ENCODE measurements at places on chromosomes 13 and 19.

DNA sequence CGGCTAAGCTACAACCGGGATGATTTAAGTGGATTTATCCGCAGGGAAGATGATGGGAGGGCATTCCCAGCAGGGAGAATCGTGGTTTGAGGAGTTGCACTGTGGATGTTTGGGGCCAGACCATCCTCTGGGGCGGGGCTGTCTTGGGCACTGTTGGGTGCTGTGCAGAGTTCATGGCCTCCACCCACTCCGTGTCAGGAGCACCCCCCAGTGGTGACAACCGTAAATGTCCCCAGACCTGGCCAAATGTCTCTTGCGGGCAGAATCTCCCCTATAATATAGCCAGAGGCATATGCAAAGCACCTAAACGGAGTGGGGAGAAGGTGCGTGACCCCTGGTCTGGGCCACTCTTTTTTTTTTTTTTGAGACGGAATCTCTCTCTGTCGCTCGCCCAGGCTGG, 40.2 kb downstream of the SMIM24 start:
- peak; percentile 40 for DNase-seq

GRCh38 chr19:58394821-58395219, 636 bp upstream of the RNF225 start:
- DNase-seq, result no peak

- DNase-seq, result no peak
Measured at GRCh38 chr13:23609874-23610576, 39.8 kb downstream of the TNFRSF19 start.

DNA sequence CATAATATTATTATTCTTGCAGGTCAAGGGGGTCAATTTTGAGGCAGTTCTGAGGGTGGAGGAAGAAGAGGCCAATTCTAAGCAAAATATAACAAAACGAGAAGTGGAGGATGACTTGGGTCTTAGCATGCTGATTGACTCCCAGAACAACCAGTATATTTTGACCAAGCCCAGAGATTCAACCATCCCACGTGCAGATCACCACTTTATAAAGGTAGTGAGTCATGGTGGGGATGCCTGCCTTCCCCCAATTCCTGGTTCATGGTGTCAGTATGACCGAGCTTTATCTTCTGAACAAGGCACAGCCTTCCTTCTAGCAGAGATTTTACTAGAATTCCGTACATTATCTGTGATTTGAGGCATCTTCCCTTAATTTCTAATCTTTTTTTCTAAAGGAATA, 9.4 kb upstream of the DCUN1D2 start:
- no peak for DNase-seq

- no peak for DNase-seq
Measured at GRCh38 chr13:32426191-32426989, 1.5 kb downstream of the N4BP2L1 start.

GRCh38 chr19:28446511-28446910, 766.4 kb downstream of the UQCRFS1 start:
- DNase-seq, result no peak

DNA sequence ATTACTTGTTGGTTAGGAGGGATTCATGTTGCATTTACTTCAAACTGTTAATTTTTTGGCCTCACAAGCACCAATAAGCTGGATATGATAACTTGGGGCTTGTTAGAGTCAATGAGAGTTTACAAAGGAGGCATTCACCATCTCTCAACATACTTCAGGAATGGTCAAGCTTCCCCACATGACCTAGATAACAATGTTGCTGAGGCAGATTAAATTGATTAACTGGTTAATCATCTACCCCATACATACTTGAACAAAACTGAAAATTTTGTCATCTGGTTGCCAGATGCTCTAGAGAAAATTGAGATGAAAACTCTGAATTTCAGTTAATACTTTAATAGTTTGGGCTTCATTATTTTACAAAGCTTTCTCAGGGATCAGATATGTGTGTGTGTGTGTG, 43.0 kb upstream of the UBL3 start:
- no peak for DNase-seq

DNA sequence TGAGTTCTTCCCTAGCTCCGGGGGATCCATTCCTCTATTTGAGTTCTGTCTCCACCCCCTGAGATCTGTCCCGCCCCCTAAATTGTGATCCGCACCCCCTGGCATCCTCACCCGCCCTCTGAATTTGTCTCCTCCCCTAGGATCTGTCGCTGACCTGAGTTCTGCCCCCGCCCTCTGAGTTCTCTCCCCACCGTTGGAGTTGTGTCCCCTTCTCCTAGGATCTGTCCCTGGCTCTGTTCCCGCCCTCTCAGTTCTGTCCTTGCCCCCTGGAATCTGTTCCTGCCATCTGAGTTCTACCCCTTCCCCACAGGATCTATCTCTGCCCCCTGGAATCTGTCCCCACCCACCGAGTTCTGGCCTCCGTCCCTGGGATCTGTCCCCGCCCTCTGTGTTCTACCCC, 1.0 kb upstream of the SLC17A7 start:
- no peak for DNase-seq

DNA sequence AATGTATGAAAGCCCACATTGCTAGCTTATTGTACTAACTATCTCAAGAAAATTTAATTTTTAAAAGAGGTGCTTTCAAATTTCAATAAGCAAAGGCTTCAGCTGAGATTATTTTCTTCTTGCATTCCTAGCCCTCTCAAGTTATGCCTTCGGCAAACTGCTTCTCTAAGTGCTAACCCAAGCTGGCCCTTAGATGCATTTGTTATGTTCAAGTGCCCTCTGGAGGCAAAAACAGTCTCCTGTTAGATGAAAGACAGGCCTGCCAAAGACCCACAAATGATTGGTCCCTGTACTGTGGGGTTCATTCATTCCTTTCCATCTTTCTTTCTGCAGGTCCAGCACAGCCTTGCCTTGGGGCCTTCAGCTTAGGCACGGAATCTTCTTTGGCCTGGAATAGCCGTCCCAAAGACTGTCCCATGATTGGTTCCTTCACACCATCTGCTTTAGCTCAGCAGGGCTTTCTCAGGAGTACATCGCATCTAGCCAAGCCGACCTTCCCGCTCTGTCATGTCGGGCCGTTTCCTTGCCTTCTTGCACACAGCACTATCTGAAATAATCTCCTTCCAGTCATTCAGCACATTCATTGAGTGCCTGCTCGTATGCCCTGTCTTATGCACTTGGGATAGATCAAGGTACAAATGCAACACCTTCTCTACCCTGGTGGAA, 26.4 kb upstream of the TPTE2 start:
- DNase-seq, result no peak

- no peak for DNase-seq
Measured at GRCh38 chr13:93254775-93255174, 28.2 kb downstream of the GPC6 start.
